Hematopoietic multipotent progenitor cell treated with erythropoietin and hydrocortisone succinate and interleukin-3 and kit ligand, for 4 days (in vitro differentiated cells): ENCODE measurements at places on chromosomes 16 and 17.

DNA sequence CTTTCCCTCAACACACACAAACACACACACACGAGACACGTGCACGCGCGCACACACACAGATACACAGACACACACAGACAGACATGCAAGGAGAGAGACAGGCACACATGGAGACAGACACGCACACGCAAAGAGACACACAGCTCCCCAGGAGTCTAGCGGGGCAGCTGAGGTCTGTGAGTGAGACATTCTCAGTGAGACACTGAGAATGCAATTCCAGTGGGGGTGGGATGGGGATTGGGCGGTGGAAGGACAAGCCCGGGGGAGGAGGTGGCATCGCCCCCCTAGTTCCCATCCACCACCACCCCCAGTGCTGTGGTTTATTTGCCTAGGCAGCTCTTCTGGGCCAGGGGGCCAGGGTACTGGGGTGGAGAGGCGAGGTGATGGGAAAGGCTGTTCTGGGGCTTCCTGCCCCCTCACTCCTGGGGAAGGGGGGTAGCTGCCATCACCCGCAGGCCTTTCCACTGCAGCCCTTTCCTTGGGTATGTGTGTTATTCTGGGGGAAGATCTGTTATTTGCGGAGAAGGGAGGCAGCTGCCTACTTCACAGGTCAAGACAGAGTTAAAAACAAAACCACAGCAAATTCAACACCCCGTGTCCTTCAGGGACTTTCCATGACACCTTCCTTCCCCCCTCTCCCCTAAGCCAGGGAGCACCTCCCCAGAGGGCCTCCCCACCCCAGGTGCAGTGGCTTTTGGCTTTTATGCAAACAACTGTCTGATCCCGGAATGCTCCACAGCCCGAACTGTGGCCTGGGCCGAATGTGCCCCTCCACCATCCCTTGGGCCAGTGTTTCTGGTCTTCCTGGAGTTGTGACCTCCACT lies 18.0 kb downstream of the GRB7 start:
- DNase-seq = peak; percentile 45

GRCh38 chr16:27239026-27239425 lies 29.5 kb downstream of the NSMCE1 start:
- DNase-seq = no peak

GRCh38 chr17:31573047-31573446 lies 181.6 kb downstream of the RAB11FIP4 start:
- no peak for DNase-seq

DNA sequence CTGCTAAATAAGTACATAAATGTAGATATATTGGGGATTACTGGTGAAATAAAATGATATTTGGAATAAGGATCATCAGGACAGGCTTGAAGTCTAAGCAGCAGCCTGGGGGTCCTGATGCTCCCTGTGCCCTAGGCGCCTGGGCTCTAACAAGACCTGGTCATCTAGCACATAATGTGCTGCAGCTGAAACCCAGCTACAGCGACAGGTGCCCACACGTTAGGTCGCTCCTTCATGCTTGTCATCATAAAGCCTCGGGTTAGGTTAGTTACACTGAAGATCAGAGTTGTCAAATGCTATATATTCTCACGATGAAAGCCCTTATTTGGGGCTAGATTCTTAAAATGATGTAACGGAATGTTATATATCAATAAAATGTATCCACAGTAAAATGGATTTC lies 11.5 kb downstream of the NARF start:
- no peak for DNase-seq

- no peak for DNase-seq
These were observed 6.0 kb downstream of the POLR2A start for GRCh38 chr17:7490144-7490543.

DNA sequence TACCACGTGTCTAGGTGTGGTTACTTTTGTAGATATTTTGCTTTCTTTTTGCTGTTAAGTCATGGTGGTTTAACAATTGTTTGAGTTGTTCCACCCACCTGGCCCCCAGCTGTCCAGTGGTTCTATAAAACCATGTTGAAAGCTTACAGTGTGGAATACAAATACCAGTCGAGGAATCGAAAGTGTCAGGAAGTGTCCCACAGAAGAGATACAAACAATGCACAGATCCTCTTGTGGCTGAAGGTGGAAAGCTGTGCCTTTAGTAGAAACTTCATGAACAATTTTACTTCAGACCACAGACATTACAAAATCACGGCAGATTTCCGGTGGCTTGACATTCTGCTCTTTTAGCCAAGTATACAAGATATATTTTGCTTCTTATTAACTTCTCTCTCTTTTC lies 782.4 kb upstream of the SOX9 start:
- DNase-seq = no peak

- DNase-seq = peak; percentile 84
These were observed 744 bp upstream of the GGNBP2 start for GRCh38 chr17:36544044-36544306.

GRCh38 chr16:11355862-11356261 lies 10.6 kb downstream of the RMI2 start:
- DNase-seq = no peak

GRCh38 chr17:9645851-9646545 lies 681 bp downstream of the USP43 start:
- peak; percentile 77 for DNase-seq

DNA sequence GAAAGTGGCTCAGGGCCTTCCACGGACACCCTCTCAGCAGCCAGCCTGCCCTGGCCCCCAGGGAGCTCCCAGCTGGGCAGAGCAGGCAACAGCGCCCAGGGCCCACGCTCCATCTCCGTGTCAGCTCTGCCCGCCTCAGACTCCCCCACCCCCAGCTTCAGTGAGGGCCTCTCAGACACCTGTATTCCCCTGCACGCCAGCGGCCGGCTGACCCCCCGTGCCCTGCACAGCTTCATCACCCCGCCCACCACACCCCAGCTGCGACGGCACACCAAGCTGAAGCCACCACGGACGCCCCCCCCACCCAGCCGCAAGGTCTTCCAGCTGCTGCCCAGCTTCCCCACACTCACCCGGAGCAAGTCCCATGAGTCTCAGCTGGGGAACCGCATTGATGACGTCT lies 48.3 kb upstream of the LGALS9 start:
- no peak for DNase-seq

DNA sequence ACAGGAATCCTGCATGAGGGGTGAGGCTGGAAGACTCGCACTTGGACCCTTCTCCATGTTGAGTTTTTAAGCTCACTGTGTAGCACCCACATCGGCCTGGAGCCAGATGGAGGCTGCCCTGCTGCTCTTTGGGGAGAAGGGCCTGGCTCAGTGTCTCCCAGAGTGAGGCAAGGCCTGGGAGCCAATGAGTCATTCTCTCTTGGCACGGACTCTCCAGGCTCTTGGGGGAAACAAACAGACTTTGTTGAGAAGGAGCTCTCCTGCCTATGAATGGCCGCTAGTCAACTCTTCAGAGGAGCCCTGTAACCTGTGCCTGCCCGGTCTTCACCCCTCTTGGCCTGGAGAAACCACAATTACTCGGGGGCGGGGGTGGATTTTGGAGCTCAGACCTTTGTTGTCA lies 50.8 kb upstream of the MAF start:
- no peak for DNase-seq

- DNase-seq = no peak
These were observed 55.5 kb upstream of the FAM20A start for GRCh38 chr17:68656666-68657065.

DNA sequence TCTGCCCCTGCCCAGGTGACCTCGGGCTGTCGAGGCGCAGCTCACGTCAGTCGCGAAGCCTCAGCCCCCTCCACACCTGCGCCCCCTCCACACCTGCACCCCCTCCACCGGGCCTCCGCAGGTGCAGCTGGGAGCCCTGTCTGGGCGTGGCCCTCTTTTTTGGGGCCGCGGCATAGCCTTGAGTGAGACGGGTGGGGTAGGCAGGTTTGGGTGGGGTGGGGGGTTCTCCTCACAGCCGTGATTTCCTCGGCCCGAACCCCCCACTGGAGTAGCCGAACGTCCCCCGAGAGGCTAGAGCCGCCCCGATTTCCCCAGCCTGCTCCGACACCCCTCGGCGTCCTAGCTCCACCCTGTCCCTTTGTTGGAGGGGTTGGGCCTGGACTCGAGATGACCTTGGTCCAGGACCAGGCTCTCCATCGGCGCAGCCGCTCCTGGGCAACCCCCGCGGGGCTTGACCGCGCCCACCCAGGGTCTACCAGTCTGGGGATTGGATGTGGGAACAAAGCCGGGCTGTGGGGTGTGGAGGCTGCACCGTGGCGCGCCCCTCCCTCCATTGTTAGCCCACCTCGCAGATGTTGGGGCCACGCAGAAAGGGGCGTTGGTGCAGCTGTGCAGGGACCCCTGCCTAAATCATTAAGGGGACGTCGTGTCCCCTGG lies 626 bp downstream of the TUBB3 start:
- no peak for DNase-seq

- no peak for DNase-seq
These were observed 23.5 kb upstream of the TOB1 start for GRCh38 chr17:50889528-50890118.

DNA sequence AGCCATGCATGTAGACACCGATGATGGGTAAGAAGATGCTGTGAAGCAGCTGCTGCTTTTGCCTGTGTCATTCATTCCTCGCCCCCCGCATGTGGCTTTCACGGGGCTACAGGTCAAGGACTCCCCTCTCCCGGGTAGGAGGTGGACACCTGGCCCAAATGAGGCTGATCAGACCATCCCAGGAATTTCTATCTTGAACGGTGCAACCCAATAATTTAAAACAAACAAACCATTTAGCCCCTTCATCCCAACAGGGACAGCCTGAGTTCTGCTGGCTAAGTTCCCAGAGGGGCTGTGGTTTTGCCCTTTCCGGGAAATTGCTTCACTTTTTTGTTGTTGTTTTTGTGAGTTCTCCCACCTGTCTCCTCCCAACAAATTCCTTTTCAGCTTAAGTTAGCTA lies 137.7 kb upstream of the CDH5 start:
- no peak for DNase-seq

DNA sequence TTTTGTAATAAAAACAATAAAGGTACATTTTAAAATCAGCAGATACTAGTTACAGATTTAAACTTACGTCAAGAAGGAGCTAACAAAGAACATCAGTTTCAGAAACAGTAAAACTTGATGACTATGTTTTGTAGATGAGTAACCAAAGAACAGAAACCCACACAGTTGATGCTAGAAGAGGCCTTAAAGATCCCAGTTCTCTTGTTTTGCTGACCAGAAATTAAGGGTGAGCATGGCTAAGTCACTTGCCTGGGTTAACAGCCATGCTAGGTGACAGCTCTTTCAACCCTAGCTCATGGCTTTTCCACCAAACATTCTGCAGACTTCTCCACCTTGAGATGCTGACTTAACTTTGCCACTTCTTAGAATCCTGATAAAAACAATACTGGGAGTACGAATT lies 26.4 kb downstream of the STX8 start:
- DNase-seq = no peak

- DNase-seq = no peak
These were observed 38.8 kb downstream of the RGS9 start for GRCh38 chr17:65175952-65176351.

GRCh38 chr16:76164970-76165558 lies 112.1 kb upstream of the CNTNAP4 start:
- DNase-seq = no peak
